HepG2 (cell line): ENCODE measurements at places on chromosomes 5 and 9. TPM values are rescaled to one million over a fixed set of nuclear protein-coding genes. Genes with fewer than 3 reads are reported as not detected.

The ARRDC1 gene
- total RNA-seq: 13.4 and 21.7 TPM in 2 replicates

The GFPT2 gene
- 0.10 and 0.18 TPM in 2 replicates for total RNA-seq

- no peak for DNase-seq
Measured at GRCh38 chr5:28788954-28789353, 1750.6 kb upstream of the CDH9 start.

GRCh38 chr9:129880654-129881546 lies 45.6 kb downstream of the USP20 start:
- no peak for DNase-seq

- DNase-seq: no peak
Measured at GRCh38 chr9:69980041-69980440, 63.6 kb upstream of the MAMDC2 start.

DNA sequence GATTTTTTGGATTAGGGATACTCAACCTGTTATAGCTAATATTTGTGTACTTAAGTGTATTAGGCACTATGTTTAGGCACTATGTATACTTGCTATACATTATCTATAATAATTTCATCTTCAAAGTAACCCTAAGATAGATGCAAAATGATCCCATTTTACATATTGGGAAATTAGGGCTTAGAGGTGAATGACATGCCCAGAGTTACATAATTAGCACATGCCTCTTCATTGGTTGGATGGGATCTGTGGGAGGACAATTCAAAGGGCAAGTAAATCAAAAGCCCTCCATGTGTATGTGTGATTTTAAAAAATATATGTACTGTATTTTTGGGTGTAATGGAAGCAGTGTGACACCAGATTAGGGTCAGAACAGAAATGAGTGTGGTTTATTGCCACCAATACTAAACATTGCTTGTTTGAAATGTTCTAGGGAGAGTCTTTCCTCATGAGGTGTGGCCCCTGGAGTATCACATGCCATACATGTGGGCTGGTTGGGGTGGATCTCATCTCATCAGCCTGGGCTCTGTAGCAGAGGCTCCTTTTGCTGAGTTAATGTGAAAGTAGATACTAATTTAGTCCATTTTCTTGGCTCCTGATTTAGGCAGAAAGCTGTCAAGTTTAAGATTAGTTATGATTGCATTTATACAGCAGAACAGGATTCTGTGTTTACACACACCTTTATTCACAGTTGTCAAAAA lies 5.5 kb downstream of the C9orf85 start:
- DNase-seq: no peak

The ARL14EPL gene
- not detected in 2 replicates for total RNA-seq

GRCh38 chr9:84794981-84795637 lies 125.6 kb downstream of the NTRK2 start:
- DNase-seq: no peak

The ROR2 gene
- total RNA-seq: not detected in 2 replicates

GRCh38 chr5:43037636-43038495 lies 2.3 kb downstream of the ANXA2R start:
- DNase-seq: no peak

GRCh38 chr5:151257731-151258181 lies 4.8 kb downstream of the GM2A start:
- DNase-seq: no peak

- peak; percentile 18 for DNase-seq
Measured at GRCh38 chr9:116116393-116116792, 37.2 kb upstream of the PAPPA start.

- DNase-seq: no peak
Measured at GRCh38 chr9:708182-708550, 133.3 kb upstream of the DMRT1 start.

DNA sequence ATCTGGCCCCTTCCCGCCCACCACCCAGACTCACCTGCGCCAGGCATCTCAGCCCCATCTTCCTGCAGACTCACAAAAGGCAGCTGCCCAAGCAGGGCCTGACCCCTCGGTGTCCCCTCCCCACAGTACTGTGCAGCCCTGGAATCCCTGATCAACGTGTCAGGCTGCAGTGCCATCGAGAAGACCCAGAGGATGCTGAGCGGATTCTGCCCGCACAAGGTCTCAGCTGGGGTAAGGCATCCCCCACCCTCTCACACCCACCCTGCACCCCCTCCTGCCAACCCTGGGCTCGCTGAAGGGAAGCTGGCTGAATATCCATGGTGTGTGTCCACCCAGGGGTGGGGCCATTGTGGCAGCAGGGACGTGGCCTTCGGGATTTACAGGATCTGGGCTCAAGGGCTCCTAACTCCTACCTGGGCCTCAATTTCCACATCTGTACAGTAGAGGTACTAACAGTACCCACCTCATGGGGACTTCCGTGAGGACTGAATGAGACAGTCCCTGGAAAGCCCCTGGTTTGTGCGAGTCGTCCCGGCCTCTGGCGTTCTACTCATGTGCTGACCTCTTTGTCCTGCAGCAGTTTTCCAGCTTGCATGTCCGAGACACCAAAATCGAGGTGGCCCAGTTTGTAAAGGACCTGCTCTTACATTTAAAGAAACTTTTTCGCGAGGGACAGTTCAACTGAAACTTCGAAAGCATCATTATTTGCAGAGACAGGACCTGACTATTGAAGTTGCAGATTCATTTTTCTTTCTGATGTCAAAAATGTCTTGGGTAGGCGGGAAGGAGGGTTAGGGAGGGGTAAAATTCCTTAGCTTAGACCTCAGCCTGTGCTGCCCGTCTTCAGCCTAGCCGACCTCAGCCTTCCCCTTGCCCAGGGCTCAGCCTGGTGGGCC lies 1.9 kb downstream of the IL13 start:
- DNase-seq: no peak
